ENCODE measurements at places on chromosomes 4 and X.

DNA sequence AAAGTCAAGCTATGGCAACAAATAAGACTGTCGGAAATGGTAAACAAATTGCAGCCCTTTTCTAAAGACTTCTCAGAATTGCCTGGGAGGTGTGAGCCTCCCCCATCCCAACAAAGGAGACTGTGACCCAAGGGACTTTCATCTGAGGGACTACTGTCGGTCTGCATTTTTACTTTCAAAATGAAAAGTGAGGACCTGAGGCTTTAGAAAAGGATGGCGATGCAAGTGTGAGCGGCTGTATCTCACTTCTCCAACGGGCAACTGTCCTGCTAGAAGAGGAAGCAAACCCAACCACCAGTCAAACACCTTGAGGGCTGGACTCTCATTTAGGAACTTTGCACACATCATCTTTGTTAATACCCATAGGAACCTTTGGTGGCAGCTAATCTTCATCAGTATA, 62.6 kb upstream of the CLNK start:
- DNase-seq = no peak

GRCh38 chrX:124917011-124917410, 402.7 kb upstream of the TEX13C start:
- DNase-seq = no peak

DNA sequence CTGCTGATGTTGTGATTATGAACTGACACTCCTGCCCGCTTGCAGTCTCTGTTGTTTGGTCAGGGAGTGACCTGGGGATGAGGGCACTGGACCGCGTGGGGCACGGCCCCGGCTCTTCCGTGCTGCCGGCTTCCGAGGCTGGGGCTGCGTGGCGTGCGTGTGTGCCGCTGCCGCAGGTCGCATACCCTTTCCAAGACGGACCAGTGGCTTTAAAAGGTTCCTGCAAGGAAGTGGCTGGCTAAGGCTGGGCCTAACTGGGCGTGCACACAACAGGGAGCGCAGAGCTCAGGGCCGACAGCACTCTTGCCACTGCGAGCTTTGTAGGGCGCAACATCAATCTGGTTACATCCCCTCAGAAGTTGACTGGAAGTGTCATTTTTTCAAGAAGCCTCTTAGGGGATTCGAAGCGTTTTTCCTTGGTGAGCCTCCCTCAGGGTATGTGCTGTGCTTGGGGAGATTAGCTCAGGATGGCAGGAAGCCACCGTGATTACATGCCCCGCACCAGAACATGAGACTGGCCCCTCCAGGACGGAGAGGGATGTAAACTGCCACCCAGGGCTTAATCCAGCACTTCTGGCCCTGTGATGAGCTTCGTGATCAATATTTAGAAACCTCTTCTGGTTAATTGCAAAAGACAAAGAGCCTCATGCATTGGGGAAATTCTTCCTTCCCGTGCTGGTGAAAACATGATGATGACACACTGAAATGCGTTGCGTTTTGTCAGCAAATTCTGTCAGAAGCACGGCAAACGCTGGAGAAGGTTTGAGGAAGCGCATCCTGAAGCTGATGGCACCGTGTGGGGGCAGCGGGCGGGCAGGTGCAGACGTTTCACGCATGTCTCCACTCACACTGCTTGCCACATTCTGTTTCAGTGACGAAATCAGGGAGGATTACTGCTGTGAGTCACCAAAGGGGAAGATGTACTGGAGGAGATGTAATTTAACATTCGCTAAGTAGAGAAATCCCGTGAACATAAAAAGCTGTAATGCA, 11.1 kb downstream of the MAEA start:
- no peak for DNase-seq

GRCh38 chr4:126458993-126459392, 1144.2 kb downstream of the FAT4 start:
- no peak for DNase-seq

DNA sequence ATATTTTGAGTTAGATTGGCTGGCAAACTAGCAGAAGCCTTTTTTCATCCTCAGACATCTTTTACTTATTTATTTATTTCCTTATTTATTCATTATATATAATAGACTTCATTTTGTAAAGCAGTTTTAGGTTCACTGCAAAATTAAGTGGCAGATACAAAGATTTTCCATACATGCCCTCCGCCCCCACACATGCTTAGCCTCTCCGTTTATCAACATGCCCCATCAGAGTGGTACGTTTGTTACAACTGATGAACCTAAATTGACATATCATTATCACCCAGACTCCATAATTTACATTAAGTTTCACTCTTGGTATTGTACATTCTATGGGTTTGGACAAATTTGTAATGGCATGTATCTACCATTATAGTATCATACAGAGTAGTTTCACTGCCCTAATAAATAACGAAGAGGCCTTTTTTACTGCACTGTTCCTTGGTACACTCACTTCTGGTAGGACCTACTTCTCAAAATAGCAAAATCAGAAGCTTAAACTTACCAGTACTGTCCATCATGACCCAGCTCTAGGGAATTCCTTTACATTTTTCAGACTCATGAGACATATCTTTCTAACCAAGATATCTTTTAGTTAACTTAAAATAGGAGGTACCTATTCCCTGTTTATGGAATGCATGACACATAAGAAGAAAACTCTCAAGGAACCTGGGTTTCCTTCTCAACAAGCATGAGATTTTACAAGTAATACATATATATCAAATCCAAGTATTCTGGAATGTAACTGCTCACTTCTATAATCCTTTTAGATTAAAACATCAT, 4.8 kb upstream of the TMPRSS11B start:
- DNase-seq = no peak

Measured in SW480 (cell line).